Activated CD4-positive, alpha-beta T cell treated with anti-CD3 and anti-CD28 coated beads for 4 hours (primary cell): ENCODE measurements at places on chromosomes 1 and 21.

DNA sequence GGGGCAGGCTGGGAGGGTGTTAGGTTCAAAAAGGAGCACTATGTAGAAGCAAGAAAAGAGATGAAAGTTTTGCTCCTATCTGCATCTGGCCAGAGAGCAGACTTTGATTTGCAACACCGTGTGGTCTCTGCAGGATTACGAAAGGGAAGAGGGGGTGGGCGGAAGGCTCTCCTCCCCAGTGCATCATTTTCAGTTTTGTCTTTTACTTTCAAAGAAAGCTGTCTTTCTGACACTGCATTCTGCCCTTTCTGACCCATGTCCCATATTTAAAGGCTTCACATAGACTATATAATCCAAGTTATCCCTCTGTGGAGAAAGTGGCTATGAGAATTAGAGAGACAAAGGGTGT lies 126.5 kb downstream of the RHOU start:
- no peak for DNase-seq

DNA sequence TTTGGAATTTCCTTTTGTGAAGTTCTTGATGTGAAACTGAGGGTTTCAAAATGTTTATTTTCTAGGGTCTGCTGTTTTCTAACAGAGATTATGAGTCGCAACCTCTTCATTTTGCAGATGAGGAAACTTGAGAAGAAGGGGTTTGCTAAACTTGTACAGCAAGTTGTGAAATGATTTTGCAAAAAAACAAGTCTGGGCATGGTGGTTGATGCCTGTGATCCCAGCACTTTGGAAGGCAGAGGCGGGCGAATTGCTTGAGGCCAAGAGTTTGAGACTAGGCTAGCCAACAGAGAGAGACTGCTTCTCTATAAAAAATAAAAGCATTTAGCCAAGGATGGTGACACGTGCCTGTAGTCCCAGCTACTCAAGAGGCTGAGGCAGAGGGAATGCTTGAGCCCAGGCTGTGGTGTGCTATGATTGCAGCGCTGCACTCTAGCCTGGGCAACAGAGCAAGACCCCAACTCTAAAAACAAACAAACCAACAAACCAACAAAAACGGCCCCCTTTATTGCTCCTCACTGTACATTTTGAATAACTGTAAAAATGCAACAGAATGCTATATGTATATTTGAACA lies 9.9 kb downstream of the TRIM67 start:
- no peak for DNase-seq

GRCh38 chr1:15384301-15384901 lies 25.3 kb upstream of the EFHD2 start:
- DNase-seq, result no peak

DNA sequence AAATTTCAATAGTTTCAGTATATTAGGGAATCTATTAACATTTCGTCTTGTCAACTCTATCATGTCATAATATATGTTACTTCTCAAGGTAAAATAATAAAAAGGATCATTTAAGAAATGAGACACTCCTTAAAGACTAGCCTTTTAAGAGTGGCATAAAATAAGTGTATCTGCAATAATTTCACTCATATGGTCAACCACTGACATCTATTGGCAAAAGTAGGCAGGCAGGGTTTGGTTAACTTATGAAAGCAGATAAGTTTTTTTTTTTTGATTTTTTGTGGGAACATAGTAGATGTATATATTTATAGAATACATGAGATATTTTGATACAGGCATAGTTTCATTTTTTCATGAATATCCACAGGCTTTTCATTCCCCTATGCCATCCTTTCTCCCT lies 5.5 kb upstream of the RGS21 start:
- DNase-seq, result no peak

- DNase-seq, result no peak
These were observed 4.7 kb downstream of the CRB1 start for GRCh38 chr1:197272791-197273190.

- no peak for DNase-seq
These were observed 8.5 kb upstream of the CTRC start for GRCh38 chr1:15429701-15430149.

DNA sequence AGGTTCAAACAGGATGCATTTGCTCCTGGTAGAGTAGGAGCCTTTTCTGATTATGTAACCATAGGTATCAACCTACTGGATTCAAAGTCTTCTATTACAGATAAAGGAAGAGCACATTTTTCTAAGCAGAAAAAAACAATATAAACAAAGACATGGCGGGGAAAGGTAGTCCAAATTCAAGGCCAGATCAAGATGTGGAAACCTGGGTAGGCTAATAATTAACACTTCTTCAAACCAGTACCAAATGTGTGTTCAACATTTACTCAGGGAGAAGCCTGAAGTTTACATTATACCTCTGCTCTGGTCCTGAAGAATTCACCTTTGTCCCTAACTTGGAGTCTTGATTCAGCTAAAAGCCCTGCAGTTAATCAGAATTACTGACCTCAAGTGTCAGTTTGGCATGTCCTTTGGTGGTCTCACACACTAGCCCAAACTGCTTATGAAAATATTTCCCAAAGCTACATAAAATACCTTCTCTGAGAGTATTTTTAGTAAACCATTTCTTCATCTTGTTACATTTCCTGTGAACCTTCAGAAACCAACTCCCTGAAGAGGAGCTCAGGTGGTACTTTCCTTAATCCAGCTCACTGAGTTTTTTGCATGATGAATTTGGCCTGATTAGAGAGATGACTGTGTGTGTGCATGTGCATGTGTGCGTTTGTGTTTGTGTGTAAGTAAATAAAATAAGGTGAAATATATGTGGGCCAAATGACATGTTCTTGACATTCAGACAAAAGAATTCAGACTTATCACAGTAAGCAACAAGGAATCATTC lies 70.2 kb downstream of the TOR3A start:
- DNase-seq, result no peak

GRCh38 chr1:20153000-20153418 lies 13.9 kb downstream of the PLA2G2F start:
- DNase-seq, result no peak

GRCh38 chr1:200670242-200671118 lies 773 bp upstream of the DDX59 start:
- no peak for DNase-seq

DNA sequence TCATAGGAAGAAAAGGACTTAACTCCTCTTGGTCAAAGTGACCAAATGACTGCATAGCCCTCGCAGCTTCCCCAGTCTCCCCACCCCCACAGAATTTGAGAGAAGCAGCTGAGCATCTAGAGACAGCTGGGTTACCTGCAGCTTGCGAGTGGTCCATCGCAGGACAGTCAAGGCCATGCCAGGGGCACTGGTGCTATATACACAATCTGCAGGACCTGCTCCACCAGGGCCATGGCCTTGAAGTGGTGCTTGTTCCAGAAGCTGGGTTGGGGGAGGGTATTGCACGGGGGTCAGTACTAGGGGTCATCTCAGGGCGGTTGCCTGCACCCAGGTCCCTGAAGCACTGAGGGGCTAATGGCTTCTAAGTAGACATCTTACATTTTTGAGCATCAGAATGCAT lies 10.4 kb downstream of the MRTO4 start:
- no peak for DNase-seq

GRCh38 chr1:192167911-192168700 lies 9.8 kb downstream of the RGS18 start:
- no peak for DNase-seq

- DNase-seq, result no peak
These were observed 5.0 kb upstream of the SH3BGRL3 start for GRCh38 chr1:26274801-26275425.

- DNase-seq, result no peak
These were observed 383.6 kb downstream of the PLA2G4A start for GRCh38 chr1:187212377-187212776.

DNA sequence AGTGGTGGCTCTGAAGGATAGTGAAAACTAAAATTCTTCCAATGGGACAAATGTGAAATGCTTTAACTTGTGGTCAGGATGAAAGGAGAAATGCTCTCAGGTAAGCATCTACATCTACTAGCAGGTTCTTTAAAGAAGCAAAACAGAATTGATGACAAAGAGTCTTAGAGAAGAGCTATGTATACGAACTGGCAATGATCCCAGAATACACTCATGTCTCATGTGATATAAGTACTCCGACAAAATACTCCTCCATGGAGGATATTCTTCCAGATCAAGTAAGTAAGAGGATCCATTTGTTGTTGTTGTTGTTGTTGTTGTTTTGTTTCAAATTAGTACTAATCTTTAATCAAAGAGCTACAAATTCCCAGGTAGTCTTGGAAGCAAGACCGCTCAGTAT lies 174.0 kb upstream of the ATP1B1 start:
- no peak for DNase-seq

DNA sequence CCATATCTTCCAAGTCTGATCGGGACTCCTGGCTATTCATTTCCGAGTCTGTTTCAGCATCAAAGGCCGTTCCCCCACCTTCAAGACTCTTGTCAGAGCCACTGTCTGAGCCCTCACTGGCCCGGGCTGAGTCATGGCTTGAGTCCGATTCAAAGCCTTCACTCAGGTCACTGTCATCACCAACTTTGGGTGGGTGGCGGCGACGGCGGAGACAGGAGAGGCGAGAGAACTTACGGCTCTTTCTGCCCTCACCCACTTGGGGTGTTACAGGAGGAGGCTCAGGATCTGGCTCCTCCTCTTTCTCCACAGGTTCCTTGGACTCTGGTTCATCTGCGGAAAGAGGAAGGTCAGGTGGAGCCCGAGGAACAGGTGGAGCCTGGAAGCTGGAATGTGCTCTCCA lies 16.6 kb downstream of the SMG5 start:
- DNase-seq, result no peak

DNA sequence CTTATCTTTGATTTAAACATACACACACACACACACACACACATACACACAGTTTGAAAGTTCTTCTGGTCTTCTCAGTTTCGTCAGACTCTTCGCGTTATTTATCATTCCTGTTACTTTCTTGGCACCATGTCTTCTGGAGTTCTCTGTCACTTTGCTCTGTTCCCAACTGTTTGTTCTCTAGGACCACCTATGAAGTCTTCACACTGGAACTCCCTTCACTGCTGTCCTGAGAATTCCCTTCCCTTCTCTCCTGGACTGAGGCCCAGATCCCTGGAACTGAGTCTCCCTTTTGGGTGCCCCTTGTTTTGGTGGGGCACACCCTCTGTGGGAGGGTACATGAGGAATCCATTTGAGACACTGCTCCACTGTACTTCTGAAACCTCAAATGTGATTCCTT lies 30.5 kb downstream of the ALG14 start:
- DNase-seq, result no peak

DNA sequence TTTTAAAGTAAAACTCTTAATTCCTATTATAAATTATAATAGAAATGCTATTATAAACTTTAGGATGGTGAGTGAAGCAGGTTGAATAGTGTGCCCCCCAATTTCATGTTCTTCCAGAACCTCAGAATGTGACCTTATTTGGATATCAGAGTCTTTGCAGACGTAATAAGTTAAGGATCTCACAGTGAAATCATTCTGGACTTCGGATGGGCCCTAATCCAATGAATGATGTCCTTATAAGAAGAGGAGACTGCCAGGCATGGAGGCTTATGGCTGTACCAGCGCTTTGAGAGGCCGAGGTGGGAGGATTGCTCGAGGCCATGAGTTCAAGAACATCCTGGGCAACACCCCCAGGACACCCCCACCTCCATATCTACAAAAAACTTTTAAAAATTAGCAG lies 9.4 kb upstream of the MT1HL1 start:
- no peak for DNase-seq

DNA sequence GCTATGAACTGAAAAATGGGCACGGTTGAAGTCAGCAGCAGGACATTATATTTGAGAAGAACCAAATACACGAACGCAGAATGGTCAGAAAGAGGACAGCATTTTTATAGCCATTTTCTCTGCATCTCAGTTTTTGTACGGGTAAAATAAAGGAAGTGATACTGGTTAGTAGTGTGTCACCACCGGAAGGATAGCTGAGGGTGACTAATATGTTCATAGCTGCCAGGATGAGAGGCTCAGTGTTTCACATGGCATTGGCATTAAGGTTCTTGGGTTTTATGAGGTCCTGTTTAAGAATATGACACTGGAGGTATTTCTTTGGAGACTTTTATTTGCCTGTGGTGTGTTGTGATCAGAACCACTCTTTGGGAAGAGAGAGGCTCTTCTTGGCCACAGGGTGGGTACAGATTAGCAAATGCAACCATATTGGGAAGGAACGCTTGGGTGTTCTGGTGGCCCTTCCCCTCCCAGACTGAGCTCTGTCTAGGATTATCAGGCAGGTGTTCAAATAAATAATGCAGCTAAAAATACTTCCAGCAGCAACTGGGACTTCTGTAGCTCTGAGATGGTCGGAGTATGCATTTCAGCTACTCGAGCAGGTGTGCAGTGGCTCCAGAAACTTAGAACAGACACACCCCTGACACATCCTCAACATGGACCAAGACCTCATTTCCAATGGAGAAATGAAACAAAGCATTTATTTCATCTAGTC lies 158.2 kb downstream of the PBX1 start:
- DNase-seq, result no peak

DNA sequence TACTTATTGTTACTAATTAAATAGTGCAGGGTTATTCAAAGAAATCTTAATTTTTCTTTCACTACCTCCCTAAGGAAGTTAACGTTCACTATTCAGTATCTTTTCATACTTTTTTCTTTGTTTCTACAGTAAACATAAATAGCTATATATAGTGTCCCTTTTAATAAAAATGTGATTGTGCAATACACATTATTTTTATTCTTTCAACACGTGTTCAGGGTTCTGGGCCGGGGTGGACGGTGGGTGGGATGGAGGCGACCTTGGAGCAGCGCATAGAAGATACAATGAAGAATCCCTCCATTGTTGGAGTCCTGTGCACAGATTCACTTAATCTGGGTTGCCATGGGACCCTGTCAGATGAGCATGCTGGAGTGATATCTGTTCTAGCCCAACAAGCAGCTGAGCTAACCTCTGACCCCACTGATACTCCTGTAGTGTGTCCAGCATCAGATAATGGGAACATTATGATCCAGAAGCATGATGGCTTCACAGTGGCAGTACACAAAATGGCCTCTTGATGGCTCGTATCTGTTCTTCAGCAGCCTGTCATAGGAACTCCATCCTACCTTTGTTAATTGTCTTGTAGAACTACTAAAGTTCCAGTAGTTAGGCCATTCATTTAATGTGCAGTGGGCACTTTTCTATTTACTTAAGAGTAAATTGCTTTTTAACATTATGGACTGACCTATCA lies 155.9 kb upstream of the L1TD1 start:
- DNase-seq, result no peak

DNA sequence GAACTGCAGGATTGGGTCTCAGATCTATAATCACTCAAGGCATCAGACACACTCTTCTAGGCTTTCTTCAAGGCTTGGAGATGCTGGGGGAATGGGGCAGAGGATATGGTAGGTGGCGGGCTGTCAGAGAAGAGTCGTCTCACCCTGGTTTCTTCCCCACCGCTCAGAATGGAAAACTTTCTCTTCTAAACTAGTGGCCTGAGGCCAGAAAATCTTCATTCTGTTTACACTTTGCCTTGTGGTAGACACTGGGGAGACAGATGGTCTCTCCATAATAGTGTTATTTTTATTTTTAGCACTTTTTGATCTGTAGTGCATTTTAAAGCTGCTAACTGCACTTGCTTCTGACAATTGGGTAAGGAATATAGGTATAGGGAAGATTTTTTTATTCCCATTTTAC lies 2.6 kb downstream of the PRELP start:
- no peak for DNase-seq

DNA sequence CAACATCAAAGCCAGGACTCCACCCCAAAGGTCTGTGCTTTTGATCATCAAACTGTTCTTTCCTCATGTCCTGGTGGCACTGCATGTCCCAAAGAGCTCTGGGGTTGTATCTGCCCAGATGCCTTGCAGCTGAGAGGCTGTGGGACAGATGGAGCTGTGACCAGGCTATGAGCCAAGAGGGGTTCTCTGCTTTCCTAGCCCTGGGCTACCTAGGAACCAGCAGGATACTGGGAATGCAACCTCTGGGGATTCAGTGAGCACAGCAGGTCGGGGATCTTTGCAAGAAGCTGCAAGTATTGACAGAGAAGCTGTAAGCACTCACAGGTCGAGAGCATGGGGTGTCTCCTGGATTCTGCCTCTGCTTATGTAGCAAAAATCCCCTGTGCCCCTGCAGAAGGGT lies 186.6 kb downstream of the GRIK3 start:
- DNase-seq, result no peak
